ENCODE measurements at places on chromosomes 13 and 19.

- DNase-seq = no peak
These were observed 460 bp upstream of the ZNF155 start for GRCh38 chr19:43983544-43983911.

DNA sequence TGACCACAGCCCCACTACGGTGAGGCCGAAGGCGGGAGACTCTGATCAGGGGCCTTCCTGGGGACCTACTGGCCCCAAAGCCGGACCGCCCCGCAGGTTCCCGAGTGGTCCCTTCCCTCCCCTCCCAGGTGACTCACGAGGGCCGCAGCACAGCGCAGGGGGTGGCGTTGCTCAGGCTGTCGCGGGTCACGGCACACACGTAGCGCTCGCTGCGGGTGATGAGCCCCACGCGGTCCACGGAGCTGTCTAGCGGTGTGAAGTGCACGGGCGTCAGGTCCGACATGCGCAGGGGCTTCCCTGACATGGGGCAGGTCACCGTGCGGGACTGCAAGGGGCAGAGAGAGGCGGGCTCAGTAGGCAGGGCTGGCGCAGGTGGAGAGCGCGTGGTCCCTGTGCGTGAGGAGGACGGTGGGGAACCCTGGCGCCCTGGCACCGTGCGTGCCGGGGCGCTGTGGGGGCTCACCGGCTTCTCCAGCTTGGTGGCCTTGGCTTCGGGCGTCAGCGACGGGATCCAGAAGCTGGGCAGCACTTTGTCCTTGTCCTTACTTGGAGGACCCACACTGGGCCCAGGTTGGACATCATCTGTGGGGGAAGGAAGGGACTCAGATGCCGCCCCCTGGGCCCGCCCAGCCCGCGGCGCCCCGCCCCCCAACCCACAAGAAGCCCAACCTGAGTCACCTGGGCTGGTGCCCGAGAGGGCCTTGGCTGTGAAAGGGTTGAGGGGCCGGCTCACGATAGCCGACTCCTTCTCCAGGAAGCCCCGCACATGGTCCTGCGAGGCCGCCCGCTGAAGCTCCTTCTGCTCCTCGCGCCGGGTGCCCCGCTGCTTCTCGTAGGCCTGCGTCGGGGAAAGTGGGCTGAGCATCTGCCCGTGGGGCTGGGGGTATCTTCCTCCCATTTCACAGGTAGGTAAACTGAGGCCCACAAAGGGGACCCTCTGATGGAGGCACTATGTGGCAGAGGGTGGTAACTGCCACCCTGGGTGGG lies 23.7 kb downstream of the NOSIP start:
- DNase-seq = no peak

GRCh38 chr13:68481130-68481529 lies 1251.0 kb upstream of the PCDH9 start:
- no peak for DNase-seq

GRCh38 chr13:99988529-99989275 lies 7.1 kb downstream of the ZIC2 start:
- no peak for DNase-seq

DNA sequence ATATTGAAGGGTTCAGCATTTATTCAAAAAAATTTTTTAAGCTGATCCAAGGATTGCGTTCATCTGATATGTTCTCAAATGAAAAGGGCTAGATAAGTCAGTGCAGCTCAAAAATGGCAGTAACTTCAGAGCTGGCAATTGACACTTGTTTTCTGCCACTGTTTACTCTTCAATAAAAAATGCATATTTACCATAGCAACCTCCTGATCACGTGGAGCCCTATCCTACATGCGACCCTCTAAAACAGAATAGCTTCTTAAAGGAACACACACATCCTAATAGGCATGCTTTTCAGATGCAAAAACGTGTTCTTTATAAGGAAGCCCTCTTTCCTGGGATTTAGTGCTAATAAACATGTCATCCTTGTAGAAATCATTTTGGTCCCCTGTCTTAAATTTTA lies 150.2 kb downstream of the ZNF536 start:
- DNase-seq = no peak

DNA sequence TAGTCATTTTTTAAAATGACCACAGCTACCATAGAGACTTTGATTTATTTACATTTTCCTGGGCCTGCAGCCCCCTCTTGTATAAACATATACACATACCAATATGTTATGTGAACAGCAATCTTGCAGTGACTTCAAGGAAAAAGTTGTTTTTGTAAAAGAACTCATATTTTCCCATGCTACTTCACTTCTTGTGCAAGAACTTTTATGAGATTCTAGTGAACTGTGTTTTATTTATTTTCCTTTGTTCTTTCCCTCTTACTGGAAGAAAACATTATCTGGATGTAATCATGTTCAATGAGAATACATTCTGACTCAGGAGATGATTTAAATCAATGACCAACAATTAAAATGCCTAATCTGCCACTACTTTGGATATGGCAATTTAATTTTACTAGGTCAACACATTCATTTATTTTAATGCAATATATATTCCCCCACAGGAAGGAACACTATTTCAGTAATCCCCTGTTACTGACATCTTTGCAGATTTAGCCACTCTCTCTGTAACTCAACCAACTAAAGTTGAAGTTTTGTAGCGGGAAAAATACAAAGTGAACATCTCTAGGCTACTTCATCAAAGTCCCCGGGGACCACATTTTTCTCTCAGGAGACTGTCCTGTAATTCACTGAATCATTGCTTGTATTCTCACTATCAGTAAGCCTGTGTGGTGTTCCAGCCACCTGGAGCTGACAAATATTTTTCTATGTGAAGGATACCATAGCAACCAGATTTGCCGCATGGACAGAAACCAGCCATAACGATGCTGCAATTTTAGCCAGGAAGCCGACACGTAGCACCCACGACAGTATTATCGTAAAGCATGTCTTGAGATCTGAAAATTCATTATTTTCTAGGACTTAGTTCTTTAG lies 90.5 kb downstream of the STARD13 start:
- no peak for DNase-seq

GRCh38 chr19:33796164-33796875 lies at the start of gene KCTD15:
KCTD15 (plus strand) TSS chr19:33796870; CDS start chr19:33800455, 3,585 bp downstream.
- no peak for DNase-seq

DNA sequence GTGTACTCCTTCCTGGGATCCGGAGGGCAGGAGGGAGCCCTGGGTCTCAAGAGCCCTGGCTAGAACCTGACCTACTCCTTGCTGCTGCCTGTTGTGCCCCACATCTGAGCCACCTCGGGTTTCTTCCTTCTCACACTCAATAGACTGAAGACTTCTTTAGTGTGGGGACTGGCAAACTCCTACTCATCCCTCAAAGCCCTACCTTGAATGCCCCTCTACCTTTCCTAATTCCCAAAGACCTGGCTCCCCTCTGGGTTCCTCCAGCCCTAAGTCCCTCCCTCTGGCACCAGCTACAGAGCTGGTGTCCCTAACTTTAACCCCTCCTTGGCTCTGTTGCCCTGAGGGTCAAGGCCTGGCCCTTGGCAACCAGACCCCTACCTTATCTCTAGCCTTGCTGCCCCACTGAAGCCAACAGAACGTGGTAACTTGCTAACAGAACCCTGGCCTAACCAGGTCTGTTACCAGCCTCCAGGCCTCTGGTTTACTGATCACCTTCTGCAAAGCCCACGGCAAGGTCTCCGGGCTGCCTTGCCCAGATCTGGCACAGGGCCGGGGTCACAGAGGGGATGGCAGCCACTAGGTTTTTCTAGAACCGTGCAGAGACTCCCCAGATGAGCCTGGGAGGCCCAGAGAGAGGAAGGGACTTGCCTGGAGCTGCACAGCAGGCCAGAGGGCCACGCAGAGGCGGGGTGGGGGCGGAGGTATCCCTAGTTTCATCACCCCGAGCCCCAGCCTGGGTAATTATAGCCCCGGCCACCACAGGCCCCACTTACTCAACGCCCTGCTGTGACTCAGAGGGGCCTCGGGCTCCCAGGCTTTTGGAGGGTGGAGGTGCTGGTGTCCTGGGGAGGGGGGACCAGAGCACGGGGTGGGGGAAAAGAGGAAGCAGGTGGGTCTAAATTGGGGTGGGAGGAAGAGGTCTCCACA lies 15.3 kb downstream of the ZBTB7A start:
- DNase-seq = no peak

DNA sequence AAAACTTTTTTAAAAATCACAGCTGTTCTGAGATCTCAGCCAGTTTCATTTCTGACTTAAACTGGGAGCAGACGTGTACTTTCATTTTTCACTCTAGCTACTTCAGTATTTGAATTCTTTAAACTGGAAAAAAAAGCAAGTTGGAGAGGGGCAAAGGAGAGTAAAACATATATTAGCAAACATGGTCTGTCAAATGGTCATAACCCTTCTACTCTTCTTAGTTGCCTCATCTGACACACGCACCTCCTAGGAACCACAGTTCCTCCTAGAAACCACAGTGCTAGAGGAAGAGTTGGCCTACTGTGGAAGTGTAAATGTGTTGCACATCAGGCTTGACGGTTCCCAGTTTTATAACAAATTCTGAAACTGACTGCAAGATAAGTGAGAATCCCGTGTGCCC lies 47.2 kb downstream of the TM9SF2 start:
- no peak for DNase-seq

- DNase-seq = no peak
These were observed 511.4 kb upstream of the KLF12 start for GRCh38 chr13:74645586-74645985.

- no peak for DNase-seq
These were observed 65.3 kb downstream of the GPR12 start for GRCh38 chr13:26695360-26695705.

DNA sequence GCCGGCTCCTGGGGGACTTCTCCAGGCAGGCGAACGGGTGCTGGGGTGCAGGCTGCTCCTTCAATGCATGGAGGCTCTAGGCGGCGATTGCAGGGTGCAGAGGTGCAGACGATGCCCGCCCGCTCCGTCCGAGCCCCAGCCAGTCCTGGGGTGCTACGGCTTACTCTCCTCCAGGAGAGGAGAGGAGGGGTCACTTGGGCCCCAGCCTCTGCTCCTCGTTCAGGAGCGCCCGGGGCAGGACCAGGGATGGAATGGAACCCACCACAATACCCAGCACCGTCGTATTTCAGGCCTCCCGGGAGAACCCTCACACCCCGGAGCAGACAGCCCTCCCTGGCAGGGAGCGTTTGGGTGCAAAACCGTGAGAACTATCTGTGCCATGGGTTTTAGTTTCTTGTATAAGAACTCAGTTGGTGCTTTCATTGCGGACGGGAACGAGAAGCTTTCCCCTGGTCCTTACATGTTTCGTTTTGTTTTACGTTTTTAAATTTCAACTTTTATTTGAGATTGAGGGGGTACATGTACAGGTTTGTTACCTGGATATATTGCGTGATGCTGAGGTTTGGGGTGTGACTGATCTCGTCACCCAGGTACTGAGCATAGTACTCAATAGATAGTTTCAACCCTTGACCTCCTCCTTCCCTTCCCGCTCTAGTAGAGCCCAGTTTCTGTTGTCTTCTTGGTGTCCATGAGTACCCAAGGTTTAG lies 46.8 kb downstream of the ARHGEF18 start:
- no peak for DNase-seq

- no peak for DNase-seq
These were observed 5.2 kb upstream of the MLNR start for GRCh38 chr13:49214917-49215376.

DNA sequence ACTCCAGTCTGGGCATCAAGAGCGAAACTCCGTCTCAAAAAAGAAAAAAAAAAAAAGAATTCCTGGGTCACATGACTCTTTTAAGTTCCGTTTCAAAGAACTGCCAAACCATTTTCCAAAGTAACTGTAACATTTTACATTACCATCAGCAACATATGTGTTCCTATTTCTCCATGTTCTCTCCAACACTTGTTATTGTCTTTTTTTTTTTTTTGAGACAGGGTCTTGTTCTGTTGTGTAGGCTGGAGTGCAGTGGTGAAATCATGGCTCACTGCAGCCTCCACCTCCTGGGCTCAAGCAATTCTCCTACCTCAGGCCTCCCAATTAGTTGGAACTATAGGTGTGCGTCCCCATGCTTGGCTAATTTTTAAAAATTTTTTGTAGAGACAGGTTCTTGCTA lies 6.5 kb downstream of the LGALS7B start:
- no peak for DNase-seq

- DNase-seq = no peak
These were observed 12.0 kb downstream of the TFDP1 start for GRCh38 chr13:113596321-113597200.

DNA sequence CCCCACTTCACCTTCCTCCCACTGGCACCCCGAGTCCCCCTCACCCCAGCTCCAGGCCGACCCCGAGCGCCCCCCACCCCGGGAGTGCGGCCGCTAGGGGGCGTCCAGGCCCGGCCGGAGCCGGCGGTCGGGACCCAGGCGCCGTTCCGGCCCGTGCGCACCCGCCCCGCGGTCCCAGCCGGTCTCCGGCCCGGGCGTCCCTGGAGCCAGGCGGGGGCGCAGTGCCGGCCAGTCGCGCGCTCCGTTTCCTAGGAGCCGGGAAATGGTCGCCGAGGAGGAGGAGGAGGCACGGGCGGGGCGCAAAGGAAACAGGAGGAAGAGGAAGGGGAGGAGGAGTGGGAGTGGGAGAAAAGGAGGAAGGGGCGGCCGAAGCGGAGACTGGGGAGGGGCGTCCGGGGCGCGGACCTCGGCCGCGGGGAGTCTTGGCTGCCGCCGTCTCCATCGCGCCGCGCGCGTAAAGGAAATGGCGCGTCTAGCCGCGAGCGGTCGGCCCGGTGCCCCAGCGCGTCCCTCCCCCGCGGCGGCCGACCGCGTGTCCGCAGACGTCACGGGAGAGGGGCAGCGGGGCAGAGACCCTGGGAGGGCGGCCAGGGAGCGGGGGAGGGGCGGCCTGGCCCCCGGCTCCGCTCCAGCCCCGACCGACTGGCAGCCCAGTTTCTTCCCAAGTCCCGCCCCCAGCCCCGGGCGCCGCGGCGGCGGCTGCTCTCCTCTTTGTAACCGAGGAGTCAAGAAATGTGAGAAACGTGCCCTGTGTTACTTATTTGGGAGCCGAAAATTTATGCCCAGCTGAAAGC lies 1.1 kb upstream of the KCTD15 start:
- DNase-seq = no peak

GRCh38 chr13:44323754-44324153 lies 49.9 kb upstream of the SERP2 start:
- no peak for DNase-seq

GRCh38 chr13:50921706-50922105 lies 12.1 kb downstream of the RNASEH2B start:
- no peak for DNase-seq

- no peak for DNase-seq
These were observed 7.3 kb upstream of the MEDAG start for GRCh38 chr13:30898678-30899241.

GRCh38 chr19:40599902-40600569 lies 1.1 kb upstream of the LTBP4 start:
- no peak for DNase-seq

GRCh38 chr13:114087430-114087829 lies 45.0 kb downstream of the RASA3 start:
- DNase-seq = no peak

- DNase-seq = no peak
These were observed 1315.4 kb downstream of the PCDH9 start for GRCh38 chr13:65914716-65915115.

Measured in NCI-H187 (cell line).